ENCODE measurements at places on chromosomes 1 and 21.
A peak's percentile ranks its signal among the peaks of the same experiment; 100 is the strongest.

DNA sequence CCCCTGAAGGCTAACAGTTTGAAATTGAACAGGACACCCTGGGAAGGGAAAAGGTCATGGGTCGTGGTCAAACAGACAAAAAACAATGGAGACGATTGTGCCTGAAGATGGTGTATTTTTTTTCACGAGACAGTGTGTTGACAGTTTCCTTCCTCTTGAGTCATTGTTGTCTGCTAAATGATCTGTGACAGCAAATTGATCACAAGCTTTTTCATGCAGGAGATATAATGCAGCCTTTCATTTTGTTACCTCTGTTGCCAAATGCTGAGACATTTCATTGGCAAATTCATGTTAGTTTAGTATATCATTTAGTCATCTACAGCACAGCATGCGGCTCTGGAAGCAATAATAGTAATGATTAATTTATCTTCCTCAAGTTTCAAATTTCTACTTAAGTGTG lies 27.7 kb downstream of the UBE2U start:
- no peak for DNase-seq

DNA sequence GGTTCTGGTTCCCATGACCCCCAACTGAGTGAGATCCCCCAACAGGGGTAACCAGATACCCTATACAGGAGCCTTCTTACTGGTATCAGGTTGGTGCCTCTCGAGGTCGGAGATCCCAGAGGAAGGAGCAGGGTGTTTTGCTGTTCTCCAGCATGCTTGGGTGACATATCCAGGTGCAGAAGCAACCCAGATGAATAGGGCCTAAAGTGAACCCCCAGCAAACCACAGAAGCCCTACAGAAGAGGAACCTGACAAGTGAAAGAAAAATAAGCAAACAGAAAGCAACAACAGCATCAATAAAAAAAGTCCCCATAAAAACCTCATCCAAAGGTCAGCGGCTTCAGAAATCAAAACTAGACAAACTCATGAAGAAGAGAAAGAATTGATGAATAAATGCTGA lies 633.4 kb upstream of the CXADR start:
- DNase-seq: no peak

- DNase-seq: no peak
Observed at GRCh38 chr1:100955322-100955721, 59.4 kb downstream of the SLC30A7 start.

- DNase-seq: peak; percentile 81
Observed at GRCh38 chr1:204314171-204314892, 45.4 kb downstream of the PLEKHA6 start.

DNA sequence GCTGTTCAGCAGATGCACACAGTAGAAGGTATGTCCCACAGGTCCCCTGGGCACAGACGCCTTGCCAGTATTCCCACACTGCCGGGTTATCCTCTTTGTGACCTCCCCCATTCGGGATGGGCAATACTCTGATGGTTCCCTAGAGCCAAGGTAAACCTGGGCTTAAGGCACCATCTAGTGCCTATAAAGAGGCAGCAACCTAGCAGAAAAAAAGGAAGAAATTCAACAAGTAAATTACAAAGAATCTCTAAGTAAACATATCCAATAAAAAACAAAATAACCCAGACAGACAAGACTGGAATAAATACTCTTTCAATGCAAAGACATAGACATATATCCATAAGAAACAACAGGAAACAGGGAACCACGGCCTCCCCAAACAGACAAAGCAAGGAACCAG lies 39.4 kb downstream of the HSF2BP start:
- DNase-seq: no peak

GRCh38 chr1:52569449-52570210 lies 16.7 kb upstream of the TUT4 start:
- no peak for DNase-seq

DNA sequence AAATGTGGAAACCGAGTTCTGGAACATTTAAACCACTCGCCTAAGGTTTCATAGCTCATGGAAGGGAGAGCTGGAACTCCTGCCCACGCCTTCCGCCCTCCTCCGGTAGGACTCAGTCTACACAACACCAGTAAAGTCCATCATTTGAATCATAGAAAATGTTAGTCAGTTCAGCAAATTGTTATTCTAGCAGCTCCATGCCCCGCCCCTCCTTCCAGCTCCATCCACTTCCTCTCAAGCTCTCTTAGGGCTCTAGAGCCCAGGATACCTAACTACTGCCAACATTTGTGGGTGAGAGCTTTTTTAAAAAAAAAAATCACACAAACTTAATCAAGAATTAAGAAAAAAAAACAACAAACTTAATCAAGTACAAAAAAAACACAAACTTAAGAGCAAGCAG lies 121.8 kb downstream of the TBX15 start:
- DNase-seq: no peak

DNA sequence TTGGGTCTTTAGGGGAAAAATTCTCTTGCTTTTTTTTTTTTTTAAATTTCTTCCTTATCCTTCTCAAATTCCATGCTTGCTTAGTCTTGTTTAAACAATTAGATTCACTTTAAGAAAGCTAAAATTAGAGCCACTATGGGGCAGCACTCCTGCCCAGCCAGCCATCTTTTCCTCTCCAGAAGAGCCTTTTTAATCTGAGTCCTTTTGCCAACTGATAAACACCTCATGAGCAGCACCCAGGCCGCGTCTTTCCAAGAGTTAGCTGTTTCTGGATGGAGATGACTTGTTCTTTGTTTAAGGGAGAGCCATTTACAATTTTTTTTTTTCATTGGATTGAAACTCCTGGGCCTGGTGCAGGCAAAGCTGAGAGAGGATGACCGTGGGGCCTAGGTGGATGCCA lies 53.3 kb upstream of the TSPAN2 start:
- DNase-seq: no peak

DNA sequence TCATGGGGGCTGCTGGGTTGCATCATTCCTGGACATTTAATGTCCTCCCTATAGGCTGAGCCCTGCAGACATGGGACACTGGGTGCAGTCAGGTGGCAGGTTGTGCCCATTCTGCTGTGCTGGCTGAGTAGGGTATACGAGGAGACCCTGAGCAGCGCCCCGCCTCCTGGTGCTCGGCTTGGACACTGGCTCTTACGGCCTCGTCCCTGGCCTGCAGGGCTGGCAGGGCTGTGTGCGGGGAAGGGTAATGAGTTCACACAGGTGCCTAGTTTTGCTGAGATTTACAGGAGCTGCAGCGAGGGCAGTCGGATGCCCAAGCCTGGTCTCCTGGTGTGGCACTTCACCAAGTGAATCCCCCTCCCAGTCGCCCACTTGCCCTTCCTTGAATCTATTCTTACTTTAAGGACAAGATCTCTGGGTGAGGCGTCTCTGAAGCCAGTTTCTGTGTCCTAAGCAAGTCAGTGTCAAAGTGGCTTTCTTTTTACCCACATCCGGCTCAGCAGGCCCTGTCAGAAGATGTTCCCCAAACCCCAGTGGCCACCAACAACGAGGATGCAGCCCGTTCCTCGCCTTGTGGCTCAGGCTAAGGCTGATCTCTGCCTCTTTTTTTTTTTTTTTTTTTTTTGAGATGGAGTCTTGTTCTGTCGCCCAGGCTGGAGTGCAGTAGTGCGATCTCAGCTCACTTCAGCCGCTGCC lies 73.2 kb downstream of the MAN1C1 start:
- DNase-seq: no peak

GRCh38 chr1:198970916-198971315 lies 332.1 kb downstream of the PTPRC start:
- no peak for DNase-seq

- no peak for DNase-seq
Observed at GRCh38 chr1:176785791-176786190, 322.8 kb downstream of the PAPPA2 start.

DNA sequence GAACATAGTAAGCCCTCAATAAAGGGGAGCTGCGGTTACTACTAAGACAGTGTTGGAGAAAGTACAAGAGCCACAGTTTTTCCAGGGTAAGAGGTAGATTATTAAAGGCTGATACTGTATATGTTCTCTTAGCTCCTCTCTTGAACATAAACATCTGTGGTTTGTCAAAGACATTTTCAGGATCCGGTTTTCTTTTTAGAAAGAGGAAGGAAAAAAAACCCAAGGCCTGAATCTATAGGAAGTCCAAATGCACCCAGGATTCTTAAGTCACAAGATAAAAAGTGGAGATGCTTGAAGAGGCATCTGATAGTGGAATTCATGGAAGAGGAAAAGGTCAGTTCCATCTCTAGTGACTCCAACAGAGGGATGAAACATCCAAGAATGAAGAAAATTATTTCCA lies 24.6 kb upstream of the SLC45A3 start:
- DNase-seq: no peak

GRCh38 chr1:93690341-93690740 lies 8.7 kb upstream of the BCAR3 start:
- DNase-seq: no peak

DNA sequence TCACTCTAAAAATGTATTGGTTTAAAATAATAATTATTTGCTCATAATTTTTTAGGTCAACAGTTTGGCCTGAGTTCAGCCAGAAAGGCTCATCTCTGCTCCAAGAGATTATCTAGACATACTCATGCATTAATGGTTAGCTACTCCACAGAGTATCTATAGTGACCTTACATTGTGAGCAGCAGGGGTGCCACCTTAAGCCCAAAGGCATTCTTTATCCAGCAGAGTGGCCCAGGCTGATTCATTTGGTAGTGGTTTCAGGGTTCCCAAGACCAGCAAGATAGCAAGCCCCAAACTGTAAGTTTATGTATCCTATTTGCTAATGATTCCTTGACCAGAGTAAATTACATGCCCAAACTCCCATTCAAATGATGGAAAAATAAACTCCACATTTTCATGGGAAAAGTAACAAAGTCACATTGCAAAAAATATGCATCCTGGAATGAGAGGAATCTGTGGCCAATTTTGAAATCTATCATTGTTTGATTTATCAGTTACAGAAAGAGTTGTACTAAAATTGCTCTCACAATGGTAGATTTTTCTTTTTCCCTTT lies 182.6 kb upstream of the KCNK2 start:
- no peak for DNase-seq
